ENCODE measurements at places on chromosomes 6 and 20. TPM values are rescaled to one million over a fixed set of nuclear protein-coding genes. Genes with fewer than 3 reads are reported as not detected.

GRCh38 chr6:11653028-11653583 is 115.6 kb downstream of the TMEM170B start:
- no peak for DNase-seq

DNA sequence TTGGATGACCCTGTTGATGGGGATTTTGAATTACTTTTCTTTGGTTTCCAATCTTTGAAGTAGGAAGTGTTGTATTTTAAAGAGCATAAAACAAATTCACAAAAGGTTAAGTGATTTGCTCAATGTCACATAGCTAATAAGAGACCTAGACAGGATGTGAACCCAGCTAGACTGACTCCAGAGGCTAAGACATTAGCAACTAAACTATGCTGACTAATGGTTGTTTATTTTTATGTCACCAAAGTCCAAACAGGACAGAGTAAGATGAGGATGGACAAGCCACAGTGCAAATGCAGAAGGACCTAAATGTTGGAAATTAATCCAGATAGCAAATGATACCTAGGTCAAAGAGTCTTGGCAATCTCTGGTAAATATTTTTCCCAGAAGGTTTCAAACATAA is 38.0 kb downstream of the OGFRL1 start:
- DNase-seq = no peak

RUNX2 gene
- total RNA-seq = not detected

DNA sequence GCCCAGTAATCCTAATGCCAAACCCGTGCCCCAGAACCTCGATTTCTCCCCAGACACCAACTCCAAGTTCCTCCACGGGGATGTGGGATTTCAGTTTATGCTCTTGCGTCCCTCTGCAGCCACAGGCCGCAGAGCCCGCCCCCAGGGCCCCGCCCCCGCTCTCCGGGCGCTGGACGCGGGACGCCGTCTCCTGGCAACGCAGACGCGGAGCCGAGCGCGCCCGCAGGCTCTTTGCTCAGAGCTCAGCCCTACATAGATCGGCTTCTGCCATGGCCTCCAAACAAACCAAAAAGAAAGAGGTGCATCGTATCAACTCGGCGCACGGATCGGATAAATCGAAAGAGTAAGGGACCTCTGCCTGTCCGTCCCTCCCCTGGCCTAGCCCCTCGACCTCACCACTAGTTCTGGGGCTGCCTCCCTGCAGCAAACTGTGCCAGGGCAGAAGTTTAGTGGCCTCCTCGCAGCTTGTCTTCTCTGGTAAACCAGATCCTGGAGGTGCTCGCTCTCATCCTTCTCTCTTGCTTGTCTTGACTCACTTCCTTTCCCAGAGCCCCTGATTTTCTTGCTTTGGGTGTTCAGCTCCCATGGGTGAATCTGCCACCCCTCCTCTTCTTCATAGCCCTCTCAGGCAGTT is at the start of gene ADGB:
Gene ADGB, plus strand, starts transcription at position 201 of the 634 bp plus-strand sequence. Its CDS starts 69 bp downstream, at position 270.
- DNase-seq = peak; percentile 43

DNA sequence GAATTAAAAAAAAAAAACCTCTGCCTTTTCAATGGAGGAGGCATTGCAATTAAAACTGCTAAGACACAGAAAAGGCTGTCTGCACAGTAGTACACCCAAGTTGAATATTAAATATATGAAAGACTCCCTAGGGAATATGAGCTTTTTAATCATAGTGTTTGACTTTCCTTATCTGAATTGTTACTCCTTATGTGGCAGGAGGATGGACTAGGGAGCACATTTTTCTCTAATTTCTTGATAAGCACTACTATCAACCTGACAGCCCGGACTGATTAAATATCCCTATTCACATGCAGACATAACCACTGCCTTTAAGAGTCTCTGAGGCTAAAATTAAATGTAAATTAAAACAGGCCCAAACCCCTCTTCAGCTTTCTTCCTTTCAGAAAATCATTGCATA is 428.6 kb upstream of the GJE1 start:
- no peak for DNase-seq

DNA sequence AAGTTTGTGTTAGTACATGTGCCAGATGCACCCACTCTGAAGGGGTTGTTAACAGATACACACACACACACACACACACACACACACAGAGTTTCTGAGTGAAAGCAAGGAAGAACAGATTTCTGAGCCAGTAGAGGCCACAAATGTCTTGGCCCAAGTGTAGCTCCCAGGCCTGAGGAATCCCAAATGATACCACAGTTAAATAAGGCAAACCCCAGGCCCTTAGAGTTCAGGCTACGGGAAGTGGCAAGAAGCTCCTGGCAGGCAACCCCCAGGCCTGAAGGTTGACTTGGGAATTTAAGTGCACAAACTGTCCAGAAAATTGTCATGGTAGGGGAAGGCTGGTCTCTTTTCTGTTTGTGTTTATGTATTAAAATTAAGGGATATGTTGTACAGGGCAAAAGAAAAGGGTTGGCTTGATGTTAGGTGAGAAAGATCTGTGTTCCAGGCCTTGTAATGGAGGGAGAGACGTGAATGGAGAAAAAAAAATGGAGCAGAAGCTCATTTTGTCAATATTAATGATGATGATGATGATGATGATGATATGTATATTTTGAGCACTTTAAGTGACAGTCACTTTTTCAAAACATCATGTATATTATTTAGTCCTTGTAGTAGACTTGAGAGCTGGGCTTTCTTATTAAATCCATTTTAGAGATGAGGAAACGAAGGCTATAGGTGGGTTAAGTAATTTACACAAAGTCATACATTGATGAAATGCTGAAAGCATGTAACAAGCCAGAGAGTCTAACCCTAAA is 317.0 kb upstream of the JAG1 start:
- DNase-seq = no peak

GRCh38 chr6:11188161-11188915 is 44.1 kb downstream of the NEDD9 start:
- no peak for DNase-seq

DNA sequence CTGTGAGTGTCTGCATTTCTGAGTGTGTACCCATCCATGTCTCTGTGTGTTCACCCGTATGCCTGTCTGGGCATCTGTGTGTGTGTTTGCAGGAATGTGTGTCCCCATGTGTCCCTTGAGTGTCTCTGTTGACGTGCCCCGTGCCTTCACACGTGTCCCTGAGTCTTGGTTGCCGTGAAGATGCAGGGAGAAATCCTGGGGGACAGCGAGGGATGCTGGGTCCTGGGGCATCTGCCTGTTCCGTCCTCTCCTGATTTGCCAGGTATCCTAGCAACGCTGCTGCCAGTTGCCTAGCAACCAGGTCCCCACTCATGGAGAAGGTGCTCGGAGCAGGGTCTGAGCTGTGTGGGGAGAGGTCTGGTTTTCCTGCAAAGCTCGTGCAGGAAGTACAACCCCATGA is 6.0 kb upstream of the LKAAEAR1 start:
- peak; percentile 96 for DNase-seq

NKX2-4 gene
- not detected for total RNA-seq

DNA sequence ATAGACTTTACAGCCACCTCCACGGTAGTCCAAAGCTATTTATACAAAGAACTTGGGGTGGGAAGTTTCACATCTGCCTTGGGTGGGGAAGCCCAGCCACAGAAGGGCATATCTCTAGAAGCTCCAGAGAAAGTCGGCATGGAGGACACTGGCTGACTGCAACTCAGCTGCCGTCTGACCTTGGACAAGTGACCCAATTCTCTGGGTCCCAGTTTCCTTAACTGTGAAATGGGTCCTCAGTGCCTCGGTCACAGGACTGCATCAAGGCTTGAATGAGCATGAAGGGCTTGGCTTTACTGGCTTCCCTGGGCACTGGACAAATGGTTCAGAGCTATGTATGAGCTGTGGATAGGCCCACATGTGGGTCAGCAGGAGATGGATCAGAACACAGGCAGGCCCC is 58.6 kb downstream of the NOL4L start:
- DNase-seq = no peak

DNA sequence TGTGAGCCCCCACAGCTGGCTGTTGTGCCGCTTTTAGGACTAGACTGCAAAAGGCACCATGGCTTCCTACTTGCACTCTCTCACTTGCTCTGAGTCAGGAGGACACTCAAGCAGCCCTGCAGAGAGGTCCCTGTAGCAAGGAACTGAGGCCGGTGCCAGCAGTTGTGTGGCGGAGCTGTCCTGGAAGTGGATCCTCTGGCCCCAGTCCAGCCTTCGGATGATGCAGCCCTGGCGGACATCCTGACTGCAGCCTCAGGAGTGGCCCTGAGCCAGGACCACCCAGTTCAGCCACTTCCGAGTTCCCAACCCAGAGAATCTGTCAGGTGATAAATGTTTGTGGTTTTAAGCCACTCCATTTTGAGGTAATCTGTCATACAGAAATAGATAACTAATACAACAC is 17.5 kb downstream of the CTCFL start:
- DNase-seq = peak; percentile 25

DNA sequence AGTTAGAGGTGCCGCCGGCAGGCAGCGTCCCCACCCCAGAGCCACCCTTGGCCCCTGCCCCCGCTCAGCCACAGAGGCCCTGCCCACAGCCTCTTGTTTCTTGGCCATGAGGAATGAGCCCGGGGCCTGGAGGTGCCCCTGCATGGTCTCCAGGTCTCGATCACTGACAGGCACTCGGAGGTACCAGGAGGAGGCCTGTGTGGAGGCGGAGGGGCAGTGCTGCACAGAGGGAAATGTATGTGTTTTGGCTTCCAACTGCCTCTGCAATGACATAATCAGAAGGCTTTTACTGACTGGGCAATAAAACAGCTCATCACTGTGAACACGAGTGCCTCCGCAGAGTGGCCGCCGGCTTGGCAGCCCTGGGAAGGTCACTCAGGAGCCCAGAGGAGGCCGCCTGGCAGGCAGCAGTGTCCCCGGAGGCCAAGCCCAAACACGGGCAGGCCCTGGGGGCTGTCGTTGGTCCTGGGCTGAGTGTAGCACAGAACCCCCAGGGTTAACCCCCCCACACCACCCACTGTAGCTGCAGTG is 61.1 kb upstream of the GATA5 start:
- DNase-seq = no peak

Measured in G401 (cell line).